Omental fat pad (tissue), 4 donors: ENCODE measurements at places on chromosomes 5 and 9.
A peak's percentile ranks its signal among the peaks of the same experiment; 100 is the strongest.

DNA sequence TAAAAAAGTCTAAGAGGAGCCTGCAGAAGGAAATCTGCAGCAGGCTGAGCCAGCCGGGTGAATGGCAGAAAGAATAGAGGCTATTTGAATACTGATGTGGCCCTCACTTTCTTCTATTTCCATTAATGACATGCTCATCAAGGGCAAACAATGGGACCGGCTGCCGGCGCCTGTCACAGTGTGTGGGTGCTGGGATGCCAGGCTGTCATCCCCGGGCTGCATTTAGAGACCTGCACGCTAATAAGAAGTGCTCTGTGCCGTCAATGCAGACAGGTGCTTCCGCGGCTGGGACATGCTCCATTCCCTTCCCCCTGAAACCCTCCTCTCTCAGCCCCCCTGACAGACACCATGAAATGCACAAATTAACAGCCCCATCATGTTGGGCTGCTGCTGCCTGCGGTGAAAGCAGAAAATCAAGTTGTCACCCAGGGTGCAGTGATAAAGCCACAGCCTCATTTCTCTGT lies 217.7 kb upstream of the TBCA start:
- DNase-seq: no peak

DNA sequence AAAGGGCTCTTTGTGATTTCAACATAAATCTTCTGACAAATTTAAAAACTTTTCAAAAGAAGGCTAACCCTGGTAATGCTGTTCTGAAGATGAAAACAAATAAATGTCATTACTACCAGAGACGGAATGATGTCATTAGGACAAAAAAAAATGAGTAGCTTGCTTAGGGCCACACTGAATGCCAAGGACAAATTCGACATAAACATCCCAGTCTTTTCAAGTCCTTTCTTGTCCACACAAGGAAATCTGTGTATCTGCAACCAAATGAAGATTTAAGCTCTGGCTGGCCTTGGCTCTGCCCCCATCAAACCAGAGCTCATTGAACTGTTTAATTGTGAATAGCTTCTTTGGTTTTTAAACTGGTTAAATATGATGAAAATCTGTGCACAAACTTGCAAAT lies 592.7 kb downstream of the TLE1 start:
- DNase-seq: no peak

GRCh38 chr9:134163371-134164196 lies 780 bp downstream of the RNU6ATAC start:
- DNase-seq: peak; percentile 37

DNA sequence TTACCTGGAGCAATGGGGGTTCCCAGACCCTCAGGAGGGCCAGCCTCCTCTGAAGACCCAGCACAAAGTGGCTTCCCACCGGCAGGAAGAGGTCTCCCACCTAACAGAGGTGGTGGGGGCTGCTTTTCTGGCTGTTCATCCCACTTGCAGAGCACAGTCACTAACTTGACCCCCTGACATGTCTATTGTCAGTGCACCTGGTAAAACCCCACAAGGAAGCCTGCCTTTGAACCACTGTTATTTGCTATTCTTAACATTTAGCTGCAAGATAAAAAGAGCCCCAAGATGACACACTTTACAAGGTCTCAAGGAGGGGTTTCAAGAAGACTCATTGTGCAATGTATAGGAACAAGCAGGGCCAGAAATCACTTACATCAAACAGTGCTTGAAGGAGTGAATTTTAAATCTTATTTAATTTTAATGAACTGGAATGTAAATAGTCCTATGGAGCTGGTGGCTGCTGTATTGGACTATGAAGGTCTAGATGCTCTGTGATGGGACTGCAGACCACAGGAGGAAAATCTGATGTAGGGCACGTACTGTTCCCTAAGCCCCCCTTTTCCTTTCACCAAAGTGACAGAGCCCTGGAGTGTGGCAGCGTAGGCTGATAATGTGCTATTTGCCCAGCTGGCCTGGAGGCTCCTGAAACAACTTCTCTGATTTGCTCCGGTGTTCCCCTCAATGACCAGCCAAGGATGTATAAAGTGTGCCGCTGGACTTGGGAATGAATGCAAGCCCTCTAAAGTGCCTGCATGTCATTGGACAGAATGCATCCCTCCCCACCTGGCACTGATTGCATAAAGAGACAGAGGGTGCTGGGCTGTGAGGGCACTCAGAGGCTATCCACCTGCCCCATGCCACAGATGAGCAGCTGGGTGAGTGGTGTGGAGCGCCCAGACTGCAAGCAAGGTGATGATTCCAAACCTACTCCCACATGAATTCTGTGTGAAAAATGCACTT lies 80.2 kb downstream of the PTPN3 start:
- no peak for DNase-seq

GRCh38 chr5:98453296-98453695 lies 320.2 kb upstream of the RGMB start:
- no peak for DNase-seq

DNA sequence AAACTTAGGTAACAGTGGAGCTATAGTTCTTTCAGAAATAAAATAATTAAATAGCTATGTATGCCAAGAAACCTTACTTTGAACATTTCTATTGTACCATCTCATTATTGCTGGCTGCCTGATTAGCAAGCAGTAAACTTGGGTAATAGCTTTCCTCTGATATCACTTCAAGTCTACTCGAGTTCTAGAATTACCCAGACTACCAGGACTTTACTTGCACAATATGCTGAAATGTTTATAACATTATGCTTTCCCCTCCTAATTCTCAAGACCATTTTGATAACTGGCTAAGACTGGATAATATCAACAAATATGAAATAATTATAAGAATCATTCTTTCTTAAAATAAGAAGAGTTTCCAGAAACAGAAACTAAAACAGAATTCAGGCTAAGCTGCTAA lies 512.6 kb downstream of the RAB3C start:
- no peak for DNase-seq

DNA sequence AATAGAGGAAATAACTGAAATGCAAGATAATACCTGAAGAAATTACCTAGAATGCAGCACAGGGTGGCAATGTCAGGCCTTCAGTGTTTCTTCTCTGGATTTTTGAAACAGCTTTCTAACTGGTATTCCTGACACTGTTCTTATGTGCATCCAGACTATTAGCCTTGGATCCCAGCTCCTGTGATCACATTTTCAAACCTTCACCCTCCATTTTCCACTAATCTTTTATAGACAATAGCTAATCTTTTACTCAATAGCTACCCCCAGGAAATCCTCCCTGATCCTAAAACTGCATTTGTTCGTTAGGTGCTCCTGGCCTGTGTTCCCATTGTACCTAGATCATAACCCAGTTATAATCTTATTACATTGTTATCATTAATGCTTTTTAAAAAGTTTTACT lies 101.5 kb upstream of the DHFR start:
- no peak for DNase-seq

DNA sequence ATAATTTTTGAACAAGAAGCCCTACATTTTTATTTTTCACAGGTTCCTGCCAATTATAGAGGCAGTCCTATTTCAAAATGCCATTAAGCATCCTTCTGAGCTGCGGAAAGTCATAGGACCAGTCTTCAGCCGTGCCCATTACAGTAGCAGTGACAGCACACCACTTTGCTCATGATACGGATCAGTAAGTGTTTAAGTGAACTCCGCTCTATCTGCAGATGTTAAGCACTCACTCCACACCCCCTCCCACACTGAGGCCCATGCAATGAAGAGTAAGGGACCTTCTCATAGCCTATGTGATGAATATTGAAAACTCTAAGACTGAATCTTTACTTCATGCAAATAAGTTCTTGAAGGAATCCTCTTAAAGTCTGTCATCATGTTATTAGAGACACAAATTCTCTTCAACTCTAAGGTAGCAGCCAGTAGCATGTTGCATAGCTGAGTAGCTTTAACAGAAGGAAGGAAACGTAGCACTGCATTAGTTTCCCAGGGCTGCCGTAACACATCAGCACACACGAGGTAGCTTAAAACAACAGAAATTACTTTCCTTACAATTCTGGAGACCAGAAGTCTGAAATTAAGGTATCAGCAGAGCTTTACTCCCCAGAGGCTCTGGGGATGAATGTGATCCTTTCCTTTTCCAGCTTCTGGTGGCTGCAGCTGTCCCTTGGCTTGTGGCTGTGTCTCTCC lies 20.3 kb upstream of the TAF11L2 start:
- no peak for DNase-seq

DNA sequence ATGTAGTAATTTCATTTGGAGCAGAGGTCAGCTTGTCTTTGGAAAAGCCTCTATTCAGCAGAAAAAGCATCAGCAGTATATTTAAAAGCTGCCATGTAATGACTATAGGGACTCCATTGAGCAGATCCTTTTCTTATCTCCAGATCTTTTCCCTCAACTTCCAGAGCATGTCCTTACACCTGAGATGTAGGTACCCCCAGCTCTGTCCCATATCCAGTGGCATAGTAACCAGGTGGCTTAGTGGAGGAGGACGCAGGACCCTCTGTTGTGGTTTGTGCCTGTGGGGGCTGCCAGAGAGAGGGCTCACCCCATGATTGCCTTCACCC lies 61.5 kb downstream of the RCL1 start:
- no peak for DNase-seq

GRCh38 chr5:67221487-67222242 lies 25.1 kb upstream of the CD180 start:
- DNase-seq: no peak

GRCh38 chr5:36606428-36607113 lies at the start of gene SLC1A3:
TSS of gene SLC1A3 (plus strand) at chr5:36606606. CDS start at chr5:36608424, 1,818 bp downstream.
- DNase-seq: peak; percentile 41
